Activated naive CD8-positive, alpha-beta T cell treated with anti-CD3 and anti-CD28 coated beads, Interleukin-2, amount 50 U/mL, for 16 hours (primary cell): ENCODE measurements at places on chromosomes 11 and 22.

- no peak for DNase-seq
Measured at GRCh38 chr11:119829402-119829801, 100.4 kb upstream of the NECTIN1 start.

DNA sequence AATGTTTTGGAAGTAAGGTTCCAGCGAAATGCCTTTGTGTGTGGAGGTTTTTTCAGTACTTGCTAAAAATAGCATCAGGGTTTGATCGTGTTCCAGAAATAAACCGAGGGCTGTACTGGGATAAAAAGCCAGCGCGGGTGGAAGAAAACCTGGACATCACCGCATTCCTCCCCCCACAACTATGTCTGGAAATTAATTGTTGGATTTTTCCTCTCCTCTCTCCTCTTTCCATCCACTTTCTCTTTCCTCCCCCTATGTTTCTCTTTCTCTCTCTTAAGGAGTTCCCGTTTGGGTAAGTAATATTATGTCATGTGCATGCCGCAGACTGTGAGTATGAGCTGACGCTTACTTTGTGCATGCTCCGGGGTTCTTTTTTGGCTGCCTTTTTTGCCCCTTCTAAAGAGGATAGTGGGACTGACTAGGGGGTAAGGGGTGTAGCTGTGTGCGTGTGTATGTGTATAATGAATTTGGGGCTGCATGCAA is 104.2 kb upstream of the HSD17B12 start:
- DNase-seq: no peak

- DNase-seq: no peak
Measured at GRCh38 chr11:47460571-47461235, 11.8 kb upstream of the RAPSN start.

DNA sequence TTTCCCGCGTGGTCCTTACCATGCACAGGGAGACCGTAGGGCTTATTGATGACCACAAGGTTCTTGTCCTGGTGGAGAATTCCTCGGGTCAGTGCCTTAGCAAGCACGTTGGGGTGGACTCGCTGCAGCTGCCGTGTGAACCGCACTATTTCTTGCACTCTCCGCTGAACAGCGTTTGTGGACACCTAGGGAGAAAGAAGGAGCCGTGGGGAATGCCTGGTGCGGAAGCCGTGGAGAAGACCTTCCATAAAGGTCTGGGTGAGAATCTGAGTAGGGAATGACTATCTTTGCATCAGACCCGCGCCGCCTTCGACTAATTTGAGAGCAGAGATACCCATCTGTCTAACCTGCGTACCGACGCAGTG is 597 bp downstream of the RPUSD4 start:
- no peak for DNase-seq

GRCh38 chr11:110490886-110491285 is 61.1 kb downstream of the FDX1 start:
- DNase-seq: no peak

DNA sequence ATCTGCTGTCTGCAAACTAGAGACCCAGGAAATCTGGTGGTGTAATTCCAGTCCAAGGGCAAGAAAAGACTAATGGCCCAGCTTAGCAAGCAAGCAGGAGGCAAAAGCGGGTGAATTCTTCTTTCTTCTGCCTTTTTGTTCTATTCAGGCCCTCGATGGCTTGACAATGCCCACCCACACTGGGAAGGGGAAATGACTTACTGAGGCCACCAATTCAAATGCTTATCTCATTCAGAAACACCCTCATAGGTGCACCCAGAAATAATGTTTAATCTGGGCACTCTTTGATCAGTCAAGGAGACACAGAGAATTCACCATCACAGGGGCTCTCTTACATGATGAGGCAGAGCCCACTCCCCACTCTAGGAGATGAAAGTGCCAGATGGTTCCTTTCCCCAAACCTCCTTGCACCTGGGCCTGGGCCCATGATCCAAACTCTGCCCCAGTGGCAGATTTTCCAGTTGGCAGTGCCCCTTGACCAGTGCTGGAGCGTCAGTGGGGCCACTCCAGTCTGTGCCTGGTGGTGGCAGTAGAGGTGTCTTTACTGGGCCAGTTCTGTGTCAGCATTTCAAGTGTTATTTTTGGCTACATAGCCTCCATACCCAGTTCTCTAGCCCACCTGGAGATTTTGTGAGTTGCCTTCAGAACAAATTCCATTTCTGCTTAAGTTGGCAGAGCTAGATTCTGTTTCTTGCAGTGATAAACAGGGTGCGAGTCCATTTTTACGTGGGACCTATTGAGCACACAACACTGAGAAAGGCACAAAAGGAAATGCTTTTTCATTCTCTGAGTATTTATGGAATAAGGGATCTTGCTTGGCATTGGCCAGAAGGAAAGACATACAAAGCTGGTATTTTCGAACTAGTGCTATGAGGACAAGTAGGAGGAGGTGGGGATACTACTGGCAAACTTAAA is 7.5 kb downstream of the ELMOD1 start:
- DNase-seq: no peak

DNA sequence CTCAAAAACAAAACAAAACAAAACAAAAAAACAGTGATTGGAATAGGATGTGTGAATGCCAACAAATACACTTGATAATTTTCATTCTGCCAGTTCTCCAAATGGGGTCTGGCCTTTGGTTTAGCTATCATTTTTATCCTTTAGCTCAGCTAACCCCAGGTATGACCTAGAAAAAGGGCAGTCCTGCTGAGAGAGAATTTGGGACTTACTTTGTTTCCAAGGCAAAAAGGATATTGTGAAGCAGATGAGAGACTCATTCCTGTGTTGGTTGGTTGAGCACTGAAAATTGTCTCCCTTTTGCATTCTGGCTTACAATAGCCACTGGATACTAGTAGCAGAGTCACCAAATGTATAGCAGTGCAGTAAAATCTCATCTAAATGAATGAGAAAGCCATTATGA is 8.9 kb downstream of the TTC9C start:
- DNase-seq: no peak

- DNase-seq: no peak
Measured at GRCh38 chr22:49007013-49007653, 820.5 kb downstream of the BRD1 start.

GRCh38 chr22:35174401-35175038 is 82.8 kb upstream of the HMGXB4 start:
- DNase-seq: no peak

DNA sequence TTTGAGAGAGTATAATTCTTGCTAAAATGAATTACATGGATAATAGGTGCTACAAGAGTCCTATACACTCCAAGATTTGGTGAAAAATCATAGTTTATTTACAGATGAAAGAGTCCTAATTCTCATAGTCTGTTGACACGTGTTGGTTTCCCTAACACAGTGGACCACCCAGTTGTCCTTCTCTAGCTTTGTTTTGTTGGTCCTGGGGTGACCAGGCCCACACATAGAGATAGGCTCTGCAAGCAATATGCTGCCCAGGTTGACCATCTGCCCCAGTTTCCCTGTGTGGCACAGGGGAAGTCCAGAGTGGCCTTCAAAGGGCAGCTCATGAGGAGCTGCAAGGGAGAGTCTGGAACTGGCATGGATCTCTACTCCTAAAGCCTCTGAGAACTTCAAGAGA is 184.9 kb downstream of the MAML2 start:
- DNase-seq: no peak

DNA sequence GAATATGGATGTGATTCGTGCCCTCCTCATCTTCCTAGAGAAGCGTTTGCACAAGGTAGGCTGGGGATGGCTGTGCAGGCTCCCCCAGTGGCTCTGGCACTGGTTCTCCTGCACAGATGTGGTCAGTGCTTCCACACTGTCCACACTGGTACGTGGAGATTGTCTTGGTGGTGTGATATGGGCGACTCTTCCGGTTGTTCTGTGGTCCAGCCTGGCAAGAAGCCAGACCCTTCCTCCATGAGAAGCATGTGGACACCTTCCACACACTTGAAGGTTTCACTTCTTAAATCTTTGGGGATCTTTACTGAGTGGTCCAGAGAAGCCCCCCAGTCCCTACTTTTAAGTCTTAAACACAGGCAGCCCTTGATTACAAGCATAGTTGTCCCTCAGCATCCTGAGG is 3.8 kb downstream of the RIC8A start:
- no peak for DNase-seq

GRCh38 chr11:11657218-11657955 is 35.6 kb upstream of the GALNT18 start:
- no peak for DNase-seq

- no peak for DNase-seq
Measured at GRCh38 chr11:19345848-19346681, 105.3 kb upstream of the E2F8 start.

- no peak for DNase-seq
Measured at GRCh38 chr11:13327421-13327820, 49.8 kb downstream of the BMAL1 start.

- no peak for DNase-seq
Measured at GRCh38 chr22:32341122-32341740, 16.4 kb upstream of the RFPL3 start.

DNA sequence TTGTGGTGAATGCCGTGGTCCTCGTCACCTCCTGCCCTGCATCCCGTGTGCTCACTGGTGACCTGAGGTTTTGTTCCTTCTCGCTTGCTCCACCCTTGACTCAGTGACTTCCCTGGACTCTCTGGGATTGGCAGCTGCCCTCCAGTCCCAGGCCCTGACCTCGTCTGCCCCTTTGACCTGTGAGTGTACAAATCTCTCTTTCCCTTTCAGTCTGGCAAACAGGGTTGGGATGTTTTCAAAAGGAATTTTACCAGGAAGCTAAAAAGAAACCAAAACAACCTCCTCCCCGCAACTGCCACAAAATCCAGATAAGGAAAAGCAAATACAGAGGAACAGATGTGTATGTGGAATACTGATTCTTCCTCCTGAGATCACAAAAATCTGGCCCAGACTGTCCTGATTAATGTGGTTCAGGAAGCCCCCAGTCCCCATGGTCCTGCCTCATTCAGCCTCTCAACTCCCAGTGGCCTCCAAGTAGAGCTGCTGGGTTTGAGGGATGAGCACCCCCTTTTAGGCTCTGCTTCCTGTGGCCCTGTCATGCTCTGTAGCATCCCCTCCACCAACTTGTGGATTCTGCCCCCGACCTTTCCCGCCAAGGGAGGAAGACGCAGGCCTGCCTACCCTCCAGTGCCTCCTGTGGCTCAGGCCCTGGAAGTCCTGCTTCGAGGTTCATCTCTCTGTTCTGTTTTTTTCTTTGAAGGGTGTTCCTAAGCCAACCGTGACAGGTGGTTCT is 15.2 kb downstream of the ROBO4 start:
- no peak for DNase-seq

DNA sequence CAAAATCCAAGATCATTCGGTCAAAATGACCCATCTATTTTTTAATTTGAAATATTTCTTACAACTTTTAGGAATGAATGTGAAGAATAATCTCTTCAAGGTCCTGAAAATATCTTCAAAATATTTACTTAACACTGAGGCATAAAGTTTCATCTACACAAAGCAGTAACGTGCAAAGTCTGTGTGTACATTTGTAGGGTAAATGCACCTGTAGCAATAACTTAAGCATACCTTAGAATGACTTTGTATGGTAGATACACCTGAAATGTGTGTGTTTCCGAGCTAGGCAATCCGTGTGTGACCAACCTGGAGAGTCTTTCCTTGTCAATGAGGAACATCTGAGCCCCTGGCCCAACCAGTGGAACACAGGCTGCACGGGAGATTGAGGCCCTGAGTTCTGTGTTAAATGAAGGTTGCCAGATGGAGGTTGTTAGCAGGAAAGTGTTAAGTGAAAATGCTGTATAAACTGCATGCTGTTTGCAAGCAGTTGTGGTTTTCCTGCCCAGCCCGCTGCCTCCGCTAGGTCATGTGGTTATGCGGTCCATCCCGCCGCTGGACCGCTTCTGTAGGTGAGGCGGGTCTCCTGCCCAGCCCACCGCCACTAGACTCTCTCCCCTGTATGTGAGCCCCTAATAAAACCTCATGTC is 7.6 kb upstream of the CTR9 start:
- no peak for DNase-seq

GRCh38 chr11:109961261-109961660 is 131.9 kb upstream of the ZC3H12C start:
- no peak for DNase-seq

DNA sequence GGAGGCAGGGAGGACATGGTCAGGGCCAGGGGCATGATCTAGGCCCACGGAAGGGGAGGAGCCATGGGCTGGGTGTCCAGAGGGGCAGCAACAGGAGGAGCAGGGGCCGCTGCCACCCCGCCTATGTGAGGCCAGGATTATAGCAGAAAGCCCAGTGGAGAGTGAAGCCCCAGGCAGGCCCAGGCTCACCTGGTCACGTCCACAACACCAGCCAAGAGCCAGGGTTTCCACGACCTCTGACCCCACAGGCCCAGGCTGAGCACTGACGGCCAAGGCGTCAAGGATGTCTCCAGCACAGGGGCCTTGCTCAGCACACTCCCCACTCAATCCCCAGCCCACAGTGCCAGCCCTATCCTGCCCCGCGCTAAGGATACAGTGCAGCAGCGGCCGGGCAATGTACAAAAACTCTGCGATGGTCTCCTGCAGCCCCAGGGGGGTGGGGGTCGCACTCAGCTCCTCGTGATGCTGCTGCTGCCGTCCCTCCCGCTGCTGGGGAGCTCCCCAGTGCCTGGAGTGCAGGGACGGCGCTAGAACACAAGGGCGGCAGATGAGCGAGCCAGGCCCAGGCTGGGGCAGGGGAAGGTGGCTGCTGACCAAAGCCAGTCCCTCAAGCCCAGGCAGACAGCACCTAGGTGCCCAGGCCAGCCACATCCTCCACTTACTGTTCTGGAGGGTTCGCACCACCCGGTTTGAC is 3.6 kb downstream of the PEX16 start:
- no peak for DNase-seq

DNA sequence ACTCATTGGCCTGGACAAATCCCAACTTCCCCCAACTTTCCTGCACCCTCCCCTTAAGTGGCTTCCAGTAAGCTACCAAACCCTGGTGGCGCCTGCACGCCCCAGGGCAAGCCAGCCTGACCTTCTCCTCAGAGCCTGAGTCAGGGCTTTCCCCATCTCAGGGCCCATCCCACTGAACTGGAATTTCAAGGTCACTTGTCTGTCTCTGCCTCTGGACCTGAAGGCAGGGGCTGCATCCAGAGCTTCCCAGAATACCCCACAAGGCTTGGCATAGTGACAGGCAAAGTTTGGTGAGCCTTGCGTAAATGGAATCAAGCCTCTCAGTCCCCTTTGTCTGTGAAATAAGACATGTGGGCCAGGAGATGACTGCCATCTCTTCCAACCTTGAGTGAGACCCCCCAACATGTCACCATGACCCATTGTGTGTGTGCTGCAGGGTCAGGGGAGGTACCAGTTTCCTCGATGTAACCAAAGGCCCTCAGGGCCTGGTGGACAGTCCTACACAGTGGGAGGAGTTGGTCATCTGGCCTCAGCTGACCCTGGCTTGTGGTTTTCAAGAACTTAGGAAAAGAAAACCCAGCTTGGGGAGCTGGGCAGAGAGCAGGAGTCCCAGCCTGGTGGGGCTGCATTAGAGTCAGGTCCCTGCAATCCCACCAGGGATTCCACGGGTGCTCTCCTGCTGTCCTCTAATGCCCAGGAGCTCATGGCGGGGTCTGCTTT is 8.9 kb downstream of the ALX4 start:
- no peak for DNase-seq

GRCh38 chr11:109507331-109507730 is 85.3 kb downstream of the C11orf87 start:
- no peak for DNase-seq

- no peak for DNase-seq
Measured at GRCh38 chr11:87154246-87154645, 116.5 kb downstream of the TMEM135 start.

- no peak for DNase-seq
Measured at GRCh38 chr22:28911777-28912669, 28.7 kb downstream of the ZNRF3 start.

GRCh38 chr11:9573775-9574621 is 528 bp downstream of the WEE1 start:
- DNase-seq: no peak

GRCh38 chr11:93213622-93214021 is 15.8 kb upstream of the SLC36A4 start:
- DNase-seq: no peak
